ENCODE measurements at places on chromosomes 5 and 9.

- DNase-seq = no peak
These were observed 47.3 kb downstream of the GNA14 start for GRCh38 chr9:77600810-77601209.

- DNase-seq = no peak
These were observed 94.0 kb upstream of the COX7C start for GRCh38 chr5:86523718-86524117.

DNA sequence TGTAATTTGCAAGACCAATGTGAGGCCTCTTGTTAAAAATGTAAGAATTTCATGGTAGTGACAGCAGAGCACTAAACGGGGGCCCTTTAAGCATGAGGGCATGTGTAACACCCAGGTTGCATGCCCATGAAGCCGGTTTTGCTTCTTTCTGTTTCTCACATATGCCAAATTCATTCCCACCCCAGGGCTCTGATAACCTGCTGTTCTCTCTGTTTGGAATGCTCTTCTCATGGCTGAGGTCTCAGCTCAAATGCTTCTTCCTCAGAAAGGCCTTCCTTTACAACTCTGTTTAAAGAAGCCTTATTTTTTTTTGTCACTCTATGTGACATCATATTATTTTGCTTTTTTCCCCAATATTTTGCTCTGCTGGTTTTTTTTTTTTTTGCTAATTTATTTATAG lies 369.0 kb downstream of the KIAA0825 start:
- no peak for DNase-seq

DNA sequence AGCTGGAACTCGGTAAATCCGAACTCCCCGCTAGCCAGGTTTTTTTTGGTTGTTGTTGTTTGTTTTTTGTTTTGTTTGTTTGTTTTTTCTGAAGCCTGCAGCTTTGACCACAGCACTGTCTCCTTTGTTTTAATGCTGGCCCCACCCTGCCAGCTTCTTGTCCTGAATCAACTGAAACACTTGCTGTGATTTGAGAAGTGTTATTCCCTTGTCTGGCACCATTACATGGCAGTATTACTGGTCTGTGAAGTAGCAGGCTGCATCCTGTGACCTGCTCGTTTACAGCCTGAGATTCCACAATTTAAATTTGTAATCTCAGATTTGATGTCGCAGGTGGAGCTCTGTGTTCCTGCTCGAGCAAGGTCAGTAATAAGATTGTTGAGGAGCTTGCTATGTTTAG lies 1.4 kb upstream of the SLC36A2 start:
- DNase-seq = no peak

- no peak for DNase-seq
These were observed 2.8 kb upstream of the ENTREP1 start for GRCh38 chr9:69322256-69322655.

- no peak for DNase-seq
These were observed 196.5 kb downstream of the COMMD10 start for GRCh38 chr5:116281309-116281708.

- DNase-seq = no peak
These were observed 20.9 kb upstream of the ADAM19 start for GRCh38 chr5:157596487-157596886.

All from stimulated activated CD4-positive, alpha-beta T cell treated with anti-CD3 and anti-CD28 coated beads, Interleukin-1b, Interleukin-23, amount 100 ng/mL, for 1 hour (primary cell).